Kidney (tissue), 22 donors: ENCODE measurements at places on chromosomes 7 and 10. TPM values are rescaled to one million over a fixed set of nuclear protein-coding genes. Genes with fewer than 3 reads are reported as not detected.

GRCh38 chr7:150740053-150740452 is 2.8 kb downstream of the GIMAP5 start:
- no peaks in the 10 kb centered on the region for H3K27me3 ChIP-seq
- H3K27ac ChIP-seq = peak overlapping the region; percentile 13
- peaks cover 2% of the 10 kb centered on the region for H3K36me3 ChIP-seq
- peak overlapping the region; percentile 85 for H3K4me3 ChIP-seq
- no peaks in the 10 kb centered on the region for H3K4me1 ChIP-seq

DNA sequence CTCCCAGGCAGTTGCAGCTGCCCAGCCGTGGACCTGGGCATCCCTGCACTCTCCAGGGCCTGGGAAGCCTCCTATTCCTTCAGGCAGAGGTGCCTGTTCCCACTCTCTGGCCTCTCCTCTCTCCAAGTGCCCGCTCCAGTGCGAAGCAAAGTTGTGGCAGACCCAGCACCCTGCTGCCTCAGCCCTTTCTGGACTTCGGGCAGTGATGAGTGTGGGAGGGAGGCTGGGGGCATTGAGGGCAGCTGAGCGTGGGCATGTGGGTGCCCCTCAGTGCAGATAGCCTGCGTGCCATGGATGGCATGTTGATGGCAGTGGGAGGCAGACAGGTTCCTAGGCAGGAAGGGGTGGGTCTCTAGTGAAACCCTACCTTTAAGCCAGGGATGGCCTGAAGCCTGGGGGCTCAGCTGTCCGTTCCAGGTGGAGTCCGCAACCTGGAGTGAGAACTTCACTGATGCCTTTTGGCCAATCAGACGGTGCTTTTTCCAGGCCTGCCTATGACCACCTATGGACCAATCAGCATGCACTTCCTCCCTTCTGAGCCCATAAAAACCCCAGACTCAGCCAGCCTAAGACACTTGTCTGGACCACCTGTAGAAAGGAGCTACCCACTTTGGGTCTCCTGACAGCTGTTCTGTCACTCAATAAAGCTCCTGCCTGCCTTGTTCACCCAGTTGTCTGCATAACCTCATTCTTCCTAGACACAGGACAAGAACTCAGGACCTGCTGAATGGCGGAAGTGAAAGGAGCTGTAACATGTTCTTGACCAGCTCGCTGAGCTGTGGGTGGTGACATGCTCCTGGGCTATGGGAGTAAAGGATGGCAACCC is 26.1 kb downstream of the SVIL start:
- no peaks in the 10 kb centered on the region for H3K27me3 ChIP-seq
- H3K36me3 ChIP-seq = no peaks in the 10 kb centered on the region
- H3K4me1 ChIP-seq = no peaks in the 10 kb centered on the region

- peak; percentile 55 for DNase-seq
- no peaks in the 10 kb centered on the region for H3K4me1 ChIP-seq
- H3K27me3 ChIP-seq = no peaks in the 10 kb centered on the region
- H3K27ac ChIP-seq = no peak overlapping the region
- H3K36me3 ChIP-seq = no peaks in the 10 kb centered on the region
- no peak overlapping the region for H3K4me3 ChIP-seq
Observed at GRCh38 chr10:122786269-122786668, 59.4 kb downstream of the CUZD1 start.

DNA sequence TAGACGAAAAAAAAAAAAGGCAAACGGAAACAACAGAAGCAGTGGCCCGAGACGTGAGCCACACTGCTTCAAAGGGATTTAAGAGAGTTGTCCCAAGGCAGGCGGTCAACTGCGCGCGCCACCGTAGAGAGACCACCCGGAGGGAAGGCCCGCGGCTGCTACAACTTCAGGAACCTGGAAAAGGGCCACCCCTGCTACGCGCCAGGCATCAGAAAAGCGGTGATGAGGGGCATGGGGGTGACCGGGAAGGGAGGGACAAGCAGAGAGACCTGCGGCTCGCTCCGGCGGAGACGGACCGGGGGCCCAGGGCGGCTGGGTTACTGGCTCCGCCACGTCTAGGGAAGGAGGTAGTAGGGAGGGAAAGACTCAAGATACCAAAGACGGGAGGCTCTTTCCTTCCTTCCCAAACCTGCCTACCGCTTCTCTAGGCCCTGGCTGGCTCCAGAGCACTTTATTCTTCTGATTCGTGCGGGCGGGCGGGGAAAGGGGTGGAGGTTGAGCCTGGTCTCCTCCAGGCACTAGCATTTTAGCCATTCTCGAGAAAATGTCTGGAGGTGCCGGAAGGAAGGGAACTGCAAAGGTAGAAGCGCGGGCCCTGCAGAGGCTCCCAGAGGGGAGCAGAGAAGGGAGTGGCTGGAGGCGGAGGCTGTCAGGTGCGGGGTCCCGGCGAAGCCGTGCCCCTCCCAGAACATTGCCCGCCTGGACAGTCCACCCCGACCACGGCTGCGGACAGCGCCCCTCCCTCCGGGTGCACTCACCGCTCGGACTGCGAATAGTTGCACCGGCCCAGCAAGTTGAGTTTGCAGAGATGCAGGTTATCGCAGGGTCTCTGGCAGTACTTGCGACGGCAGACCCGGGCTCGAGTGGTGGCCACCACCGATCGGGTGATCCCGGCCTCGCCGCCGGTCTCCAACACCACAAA is 993 bp downstream of the ZC3HAV1 start:
- H3K4me3 ChIP-seq = peak overlapping the region; percentile 92
- no peaks in the 10 kb centered on the region for H3K36me3 ChIP-seq
- DNase-seq = peak; percentile 62
- H3K27ac ChIP-seq = peak overlapping the region; percentile 95
- no peaks in the 10 kb centered on the region for H3K27me3 ChIP-seq

GRCh38 chr7:50497068-50497642 is 47.0 kb upstream of the FIGNL1 start:
- peaks cover 8% of the 10 kb centered on the region for H3K36me3 ChIP-seq
- no peak overlapping the region for H3K27ac ChIP-seq
- DNase-seq = peak; percentile 15
- H3K4me1 ChIP-seq = no peaks in the 10 kb centered on the region

GPR15LG gene
- 0.44 TPM for total RNA-seq

GRCh38 chr10:66329147-66329546 is 596.7 kb upstream of the LRRTM3 start:
- no peaks in the 10 kb centered on the region for H3K4me1 ChIP-seq
- H3K27me3 ChIP-seq = no peaks in the 10 kb centered on the region
- H3K4me3 ChIP-seq = no peak overlapping the region

PRR15 gene
- 21.2 TPM for total RNA-seq

GRCh38 chr10:102410429-102411073 is 8.0 kb downstream of the PSD start:
- peak overlapping the region; percentile 4 for H3K4me3 ChIP-seq
- H3K27ac ChIP-seq = no peak overlapping the region
- no peaks in the 10 kb centered on the region for H3K36me3 ChIP-seq
- H3K4me1 ChIP-seq = no peaks in the 10 kb centered on the region
- DNase-seq = peak; percentile 61

CELF2 gene
- 39.2 TPM for total RNA-seq

DNA sequence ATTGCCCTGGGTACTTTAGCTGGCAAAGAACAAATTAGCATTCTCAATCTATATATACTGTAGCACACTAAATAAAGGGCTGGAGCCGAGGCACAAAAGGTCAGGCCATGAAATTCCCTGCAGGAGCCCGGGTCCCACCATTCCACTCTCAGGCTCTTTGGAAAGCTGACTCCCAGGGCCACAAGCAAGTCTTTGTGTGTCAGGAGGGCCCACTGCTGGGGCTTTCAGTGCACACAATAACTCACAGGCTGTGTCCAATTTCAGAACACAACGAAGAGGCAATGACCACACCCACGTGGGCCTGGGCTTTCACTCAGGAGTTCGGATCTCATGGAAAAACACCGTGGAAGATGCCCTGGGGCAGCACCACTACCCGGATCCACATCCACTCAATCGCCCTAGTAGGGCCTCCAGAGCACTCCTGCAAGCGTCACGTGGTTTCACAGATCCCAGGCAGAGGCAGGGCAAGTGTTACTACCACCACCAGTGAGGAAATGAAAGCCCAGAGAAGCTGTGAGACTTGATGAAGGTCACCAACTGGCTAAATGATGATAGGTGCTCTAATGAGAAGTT is 60.3 kb downstream of the COBL start:
- DNase-seq = no peak
- H3K36me3 ChIP-seq = no peaks in the 10 kb centered on the region
- no peaks in the 10 kb centered on the region for H3K27me3 ChIP-seq
- H3K27ac ChIP-seq = no peak overlapping the region
- peaks cover 2% of the 10 kb centered on the region for H3K4me1 ChIP-seq

DNA sequence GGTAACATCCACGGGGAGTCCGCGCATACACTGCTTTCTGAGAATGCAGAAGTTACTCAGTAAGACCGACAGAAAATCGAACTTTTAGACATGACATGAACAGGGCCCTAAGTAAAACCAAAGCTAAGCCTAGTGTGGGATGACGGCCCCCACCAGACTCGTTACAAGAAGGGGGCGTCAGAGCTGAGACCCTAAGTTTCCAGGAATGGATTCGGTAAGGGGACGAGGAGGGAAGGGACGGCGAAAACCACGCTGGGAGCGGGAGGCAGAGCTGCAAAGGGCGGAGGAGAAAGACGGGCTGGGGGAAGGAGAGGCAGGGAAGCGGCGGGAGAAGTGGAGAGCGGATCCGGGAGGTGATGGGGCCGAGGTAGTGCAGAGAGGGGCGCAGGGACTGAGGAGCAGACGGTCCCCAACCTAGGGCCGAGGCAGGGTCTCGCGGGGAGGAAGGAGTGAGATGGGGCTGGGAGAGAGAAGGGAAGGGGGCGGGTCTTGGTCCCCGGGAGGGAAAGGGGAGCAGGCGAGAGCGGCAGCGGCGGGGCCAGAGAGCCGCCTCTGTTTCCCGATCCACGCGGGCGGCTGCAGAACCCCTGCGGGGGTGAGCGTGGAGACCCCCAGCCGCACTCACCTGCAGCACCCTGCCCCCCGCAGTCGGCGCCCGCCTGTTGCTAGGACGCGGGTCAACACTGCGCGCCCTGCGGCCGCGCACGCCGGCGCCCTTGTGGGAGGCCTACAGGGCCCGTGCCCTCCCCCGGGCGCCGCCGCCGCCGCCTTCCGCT is 513 bp downstream of the ODAD2 start:
- H3K27ac ChIP-seq = no peak overlapping the region
- peak; percentile 71 for DNase-seq
- H3K27me3 ChIP-seq = no peaks in the 10 kb centered on the region
- H3K36me3 ChIP-seq = no peaks in the 10 kb centered on the region

RTKN2 gene
- total RNA-seq = 1.6 TPM

GRCh38 chr10:6667679-6668270 is 87.7 kb upstream of the PRKCQ start:
- H3K27ac ChIP-seq = no peak overlapping the region
- no peaks in the 10 kb centered on the region for H3K36me3 ChIP-seq
- H3K27me3 ChIP-seq = no peaks in the 10 kb centered on the region
- no peak for DNase-seq

- H3K27me3 ChIP-seq = no peaks in the 10 kb centered on the region
- no peaks in the 10 kb centered on the region for H3K4me1 ChIP-seq
- no peak overlapping the region for H3K27ac ChIP-seq
- H3K36me3 ChIP-seq = peaks cover 4% of the 10 kb centered on the region
- no peak for DNase-seq
Observed at GRCh38 chr10:87942884-87943527, 79.6 kb downstream of the PTEN start.

DNA sequence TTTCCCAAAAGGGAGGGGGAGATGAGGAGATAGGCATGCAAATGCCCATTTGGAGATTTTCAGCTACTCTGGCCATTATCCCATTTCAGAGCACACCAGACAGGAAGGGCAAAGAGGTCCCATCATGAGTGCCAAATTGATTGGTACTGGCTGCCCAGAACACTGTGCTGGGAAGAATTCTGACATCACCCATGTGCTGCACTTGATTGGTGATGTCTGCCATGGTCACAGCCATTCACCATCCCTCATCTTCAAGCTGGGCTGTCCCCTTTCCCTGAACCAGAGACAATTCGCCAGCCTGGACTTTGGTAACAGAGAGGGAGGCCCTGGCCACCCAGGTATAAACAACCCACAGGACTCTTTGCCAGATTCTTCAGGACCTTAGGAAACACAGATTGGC is 23.2 kb upstream of the RADIL start:
- H3K27ac ChIP-seq = no peak overlapping the region
- no peaks in the 10 kb centered on the region for H3K27me3 ChIP-seq
- no peak overlapping the region for H3K4me3 ChIP-seq
- no peak for DNase-seq
- H3K4me1 ChIP-seq = no peaks in the 10 kb centered on the region

WEE2 gene
- total RNA-seq = 0.06 TPM

ITIH2 gene
- 0.13 TPM for total RNA-seq

ACTR3C gene
- total RNA-seq = 31.6 TPM

DNA sequence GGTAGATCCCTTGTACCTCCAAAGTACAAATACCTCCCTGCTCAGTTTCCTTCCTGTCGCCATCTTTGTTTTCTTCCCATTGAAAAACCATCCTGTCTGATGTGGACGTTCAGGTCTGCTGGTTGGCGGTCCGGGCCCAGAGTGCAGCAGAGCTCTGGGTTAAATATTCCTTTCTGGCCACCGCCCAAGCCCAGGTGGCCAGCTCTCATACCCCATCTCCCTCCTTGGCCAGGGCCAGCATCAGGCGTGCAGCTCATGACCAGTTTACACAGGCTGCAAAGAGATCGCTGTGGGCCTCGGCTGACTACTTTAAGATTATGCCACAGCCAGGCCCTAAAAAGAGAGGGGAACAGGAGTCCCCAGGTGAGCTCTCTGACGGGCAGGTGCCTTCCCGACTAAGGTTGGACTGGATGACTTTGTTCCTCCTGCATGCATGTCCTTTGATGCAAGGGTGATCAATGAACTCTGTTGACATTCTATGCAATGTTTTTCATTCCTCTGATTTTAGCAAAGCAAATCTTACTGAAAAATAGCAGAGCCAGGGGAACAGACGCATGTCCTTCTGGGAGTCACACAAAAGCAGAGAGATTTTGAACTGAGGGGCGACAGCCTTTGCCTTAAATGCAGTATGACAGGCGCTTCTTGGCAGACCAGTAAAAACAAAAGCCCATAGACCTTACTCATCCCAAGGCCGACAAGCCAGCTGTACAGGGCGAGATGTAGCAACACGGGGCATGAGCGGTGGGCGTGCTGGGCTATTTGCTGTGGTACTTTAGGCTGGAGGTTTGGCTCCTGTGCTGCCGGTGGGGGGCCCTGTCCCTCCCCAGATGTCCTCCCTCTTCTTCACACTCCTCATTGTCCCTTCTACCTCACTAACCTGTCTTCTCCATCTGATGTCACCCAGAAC is 33.3 kb upstream of the SH2B2 start:
- H3K4me3 ChIP-seq = no peak overlapping the region
- no peak for DNase-seq
- peaks cover 5% of the 10 kb centered on the region for H3K36me3 ChIP-seq
- H3K27ac ChIP-seq = no peak overlapping the region
- no peaks in the 10 kb centered on the region for H3K27me3 ChIP-seq
- H3K4me1 ChIP-seq = no peaks in the 10 kb centered on the region

- DNase-seq = peak; percentile 67
- no peaks in the 10 kb centered on the region for H3K4me1 ChIP-seq
- no peak overlapping the region for H3K4me3 ChIP-seq
- H3K36me3 ChIP-seq = no peaks in the 10 kb centered on the region
- H3K27me3 ChIP-seq = no peaks in the 10 kb centered on the region
- no peak overlapping the region for H3K27ac ChIP-seq
Observed at GRCh38 chr10:15738270-15738925, 18.7 kb upstream of the ITGA8 start.

- no peaks in the 10 kb centered on the region for H3K36me3 ChIP-seq
- H3K4me1 ChIP-seq = peaks cover 18% of the 10 kb centered on the region
- H3K4me3 ChIP-seq = no peak overlapping the region
- DNase-seq = peak; percentile 75
Observed at GRCh38 chr7:151822541-151823181, 54.3 kb downstream of the PRKAG2 start.
